ENCODE measurements at places on chromosomes 2 and 18.

- DNase-seq: no peak
Measured at GRCh38 chr2:43001055-43001378, 208.6 kb upstream of the HAAO start.

DNA sequence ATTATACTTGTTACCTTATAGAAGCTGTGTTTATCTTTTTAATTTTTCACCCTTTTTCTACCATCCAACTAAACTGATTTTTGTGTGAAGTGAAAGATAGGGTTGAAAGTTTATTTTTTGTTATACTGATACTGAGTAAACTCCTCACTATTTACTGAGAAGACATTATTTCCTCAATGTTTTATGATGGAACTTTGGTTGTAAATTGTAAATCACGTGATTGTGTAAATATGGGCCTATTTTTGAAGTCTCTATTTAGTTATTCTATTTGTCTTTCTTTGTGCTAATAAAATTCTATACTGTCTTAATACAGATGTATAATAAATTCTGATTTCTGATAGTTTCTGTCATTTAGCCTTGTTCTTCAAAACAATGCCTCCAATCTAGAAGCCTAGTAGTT, 697.2 kb upstream of the SLC8A1 start:
- no peak for DNase-seq

GRCh38 chr2:83941886-83942285, 517.2 kb downstream of the SUCLG1 start:
- no peak for DNase-seq

- peak; percentile 29 for DNase-seq
Measured at GRCh38 chr2:96801005-96801785, 14.9 kb upstream of the CNNM3 start.
